Choroid plexus epithelial cell (primary cell): ENCODE measurements at places on chromosomes 6 and 20.
A peak's percentile ranks its signal among the peaks of the same experiment; 100 is the strongest.

DNA sequence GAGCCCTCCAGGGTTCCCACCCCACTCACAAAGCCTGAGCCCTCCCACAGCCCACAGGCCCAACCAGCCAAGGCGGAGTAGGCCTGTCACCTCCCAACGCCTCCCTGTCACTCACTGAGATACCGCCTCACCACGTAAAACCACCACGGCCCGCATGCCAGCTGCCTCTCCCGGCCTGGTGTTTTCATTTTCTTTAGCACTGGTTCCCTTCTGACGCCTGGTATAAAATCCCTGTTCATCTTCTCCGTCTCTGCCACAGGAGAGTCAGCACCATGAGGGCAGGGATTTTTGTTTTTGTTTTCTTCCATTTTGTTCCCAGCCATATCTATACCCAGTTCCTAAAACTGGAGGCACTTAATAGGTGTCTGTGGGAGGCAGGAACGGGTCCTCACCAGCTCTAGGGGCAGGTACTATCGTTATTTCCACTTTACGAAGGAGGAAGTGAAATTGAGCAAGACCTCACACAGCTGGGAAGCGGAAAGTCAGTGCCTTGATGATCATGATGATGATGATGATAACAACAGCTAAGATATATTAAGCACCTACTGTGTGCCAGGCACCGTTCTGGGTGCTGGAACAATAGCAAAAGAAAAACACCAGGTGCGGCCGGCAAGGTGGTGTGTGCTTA, 58.6 kb downstream of the SNAI1 start:
- DNase-seq: no peak

DNA sequence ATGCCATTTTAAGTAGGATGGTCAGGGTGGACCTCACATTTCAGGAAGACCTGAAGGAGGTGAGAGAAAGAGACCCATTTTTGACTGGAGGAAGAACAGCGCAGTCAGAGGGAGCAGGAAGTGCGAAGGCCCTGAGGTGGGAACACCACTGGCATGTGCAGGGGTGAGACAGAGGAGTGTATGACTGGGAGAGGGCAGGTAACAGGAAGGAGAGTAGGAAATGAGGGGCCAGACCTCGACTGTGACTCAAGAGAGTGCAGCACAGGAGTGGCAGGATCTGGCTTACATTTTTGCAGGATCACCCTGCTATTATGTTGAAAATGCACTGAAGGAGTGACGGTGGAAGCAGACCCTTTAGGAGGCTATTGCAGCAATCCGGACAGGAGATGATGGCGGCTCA, 117.7 kb upstream of the CDYL start:
- DNase-seq: no peak

DNA sequence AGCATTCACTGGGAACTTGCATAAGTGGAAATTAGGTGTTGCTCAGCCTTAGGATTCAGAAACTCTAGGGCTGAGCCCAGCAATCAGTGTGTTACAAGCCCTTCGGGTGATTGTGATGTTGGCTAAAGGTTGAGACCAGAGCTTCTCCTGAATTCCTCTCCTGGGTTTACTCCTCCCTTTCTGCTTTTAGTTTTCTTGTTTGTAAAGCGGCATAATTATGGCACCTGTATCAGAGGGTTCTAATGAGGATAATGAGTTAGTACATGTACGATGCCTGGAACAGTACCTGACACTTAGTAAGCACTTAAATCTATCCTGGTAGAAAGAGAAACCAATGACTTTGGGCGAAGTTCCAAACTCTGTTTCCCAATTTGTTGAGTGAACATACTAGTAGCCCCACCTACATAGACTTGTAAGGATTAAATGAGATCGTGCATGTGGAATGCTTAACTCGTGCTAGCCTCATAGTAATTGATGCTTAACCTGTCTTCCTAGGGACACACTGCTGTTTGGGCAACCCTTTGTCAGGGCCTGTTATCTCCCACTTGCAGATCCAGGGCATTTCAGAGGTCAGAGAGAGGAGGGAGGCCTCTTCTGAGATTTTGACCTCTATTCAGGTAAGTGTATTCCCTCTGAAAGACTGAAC, 932 bp upstream of the EZR start:
- peak; percentile 80 for DNase-seq

- no peak for DNase-seq
These were observed 3.0 kb upstream of the GRM4 start for GRCh38 chr6:34148631-34149451.

DNA sequence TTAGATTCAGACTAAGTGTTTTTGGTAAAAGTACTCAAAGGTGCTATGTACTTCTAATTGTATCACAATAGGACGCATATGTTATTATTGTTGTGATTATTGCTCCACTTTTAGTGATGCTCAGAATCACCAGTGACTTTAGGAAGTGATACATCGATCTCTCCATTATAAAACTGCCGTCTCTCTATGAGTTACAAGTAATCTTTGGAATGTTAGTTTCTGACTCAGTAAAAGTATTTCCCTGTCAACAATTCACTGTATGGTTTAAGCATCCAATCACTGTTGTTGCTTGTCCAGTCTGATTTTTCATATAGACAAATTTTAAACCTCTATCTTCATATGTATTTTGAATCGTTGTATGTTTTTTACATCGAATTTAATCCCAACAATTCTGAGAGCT, 9.4 kb downstream of the DCBLD1 start:
- DNase-seq: peak; percentile 58

- DNase-seq: peak; percentile 16
These were observed 12.2 kb upstream of the TRPC4AP start for GRCh38 chr20:35104685-35105295.

DNA sequence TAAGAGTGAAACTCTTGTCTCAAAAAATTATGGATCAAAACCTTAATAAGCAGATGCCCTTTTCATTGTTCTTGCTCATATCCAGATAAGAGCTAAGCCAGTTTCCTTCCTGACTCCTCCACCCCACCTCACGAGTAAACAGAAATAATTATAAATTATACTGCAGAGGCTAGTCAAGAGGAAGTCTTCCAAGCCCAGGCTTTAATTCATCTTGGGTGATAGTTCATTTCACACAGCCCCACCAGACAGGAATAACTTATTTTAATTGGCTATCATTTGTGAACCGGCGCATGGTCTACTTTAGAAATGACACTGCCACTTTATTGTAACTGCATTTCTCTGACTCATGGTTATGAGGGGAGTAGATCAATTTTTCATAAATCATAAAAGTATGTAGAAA, 102.0 kb downstream of the BTBD3 start:
- DNase-seq: no peak

- DNase-seq: peak; percentile 66
These were observed 69.1 kb downstream of the SLC35F1 start for GRCh38 chr6:117976030-117976651.

GRCh38 chr20:14709439-14709838, 372.0 kb upstream of the FLRT3 start:
- DNase-seq: no peak

DNA sequence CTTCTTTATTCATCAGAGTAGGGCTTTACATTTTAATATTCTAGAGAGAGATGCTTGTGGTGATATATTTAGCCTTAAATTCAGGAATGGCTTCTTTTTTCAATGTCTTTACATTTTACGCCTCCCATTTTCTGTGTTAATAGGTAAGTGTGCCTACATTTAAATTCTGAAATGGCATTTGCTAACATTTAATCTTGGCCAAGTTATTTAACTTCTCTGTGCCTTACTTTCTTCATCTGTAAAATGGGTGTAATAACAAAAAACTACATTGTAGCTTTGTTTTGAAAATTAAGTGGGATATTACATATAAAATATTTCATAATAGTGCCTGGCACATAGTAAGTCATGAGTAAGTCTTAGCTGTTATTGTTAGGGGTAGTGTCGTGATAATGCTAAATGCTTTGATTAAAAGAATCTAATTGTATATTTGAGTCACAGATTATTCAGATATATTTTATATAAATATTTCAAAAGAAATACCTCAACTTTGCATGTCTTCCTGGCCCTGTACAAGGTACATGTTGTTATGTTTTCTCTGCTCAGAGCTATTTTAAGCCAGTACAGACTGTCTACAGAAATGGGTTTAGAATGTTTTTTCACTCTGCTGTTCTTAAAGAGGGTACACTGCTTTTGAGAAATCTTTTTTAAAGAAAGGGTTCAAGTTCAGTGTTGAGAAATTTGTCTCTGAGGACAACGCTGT, 18.8 kb downstream of the CARMIL1 start:
- no peak for DNase-seq

DNA sequence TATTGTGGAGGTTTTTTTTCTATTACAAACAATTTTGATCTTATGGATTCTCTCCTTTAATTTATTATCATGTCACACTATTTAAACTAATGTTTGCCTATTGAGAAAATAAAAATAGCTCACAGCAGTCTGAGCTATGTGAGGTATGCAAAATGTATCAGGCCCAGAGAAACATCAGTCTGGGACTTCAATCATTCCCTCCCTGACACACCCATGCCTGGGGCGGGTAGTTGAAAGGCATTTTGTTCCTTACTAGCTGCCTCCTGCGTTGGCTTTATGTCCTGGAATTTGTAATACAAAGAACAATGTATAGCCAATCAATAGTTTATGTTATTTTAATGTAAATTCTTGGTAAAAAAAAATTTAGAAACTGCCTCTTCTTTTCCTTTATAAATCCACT, 403.3 kb downstream of the EPM2A start:
- DNase-seq: no peak

GRCh38 chr6:149888093-149888492, 9.8 kb downstream of the RAET1E start:
- peak; percentile 27 for DNase-seq

- DNase-seq: no peak
These were observed 3.7 kb downstream of the CYP24A1 start for GRCh38 chr20:54170026-54170471.

GRCh38 chr6:99187429-99187828, 162.0 kb downstream of the FAXC start:
- DNase-seq: no peak

- no peak for DNase-seq
These were observed 160.6 kb upstream of the GGTLC1 start for GRCh38 chr20:24149175-24149574.

DNA sequence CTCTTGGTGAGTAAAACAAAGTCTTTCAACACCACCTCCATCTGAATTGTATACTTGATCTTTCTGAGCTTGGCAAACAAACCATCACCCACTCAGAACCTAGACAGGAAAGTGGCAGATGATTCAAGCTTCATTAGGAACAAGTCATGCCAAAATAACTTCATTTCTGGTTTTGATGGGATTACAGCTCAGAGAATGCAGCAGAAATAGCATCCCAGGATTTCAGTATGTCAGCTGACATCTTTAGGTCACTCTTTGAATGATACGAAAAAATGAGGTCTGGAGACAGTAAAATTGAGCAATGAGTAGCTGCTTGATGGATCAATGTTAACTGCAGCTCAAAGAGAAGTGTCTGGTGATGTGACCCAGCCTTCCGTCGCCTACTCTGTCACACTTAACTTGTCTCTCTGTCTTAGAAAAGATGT, 92.4 kb downstream of the GJA10 start:
- peak; percentile 45 for DNase-seq

- DNase-seq: peak; percentile 66
These were observed 194.1 kb downstream of the OGFRL1 start for GRCh38 chr6:71482742-71483141.

DNA sequence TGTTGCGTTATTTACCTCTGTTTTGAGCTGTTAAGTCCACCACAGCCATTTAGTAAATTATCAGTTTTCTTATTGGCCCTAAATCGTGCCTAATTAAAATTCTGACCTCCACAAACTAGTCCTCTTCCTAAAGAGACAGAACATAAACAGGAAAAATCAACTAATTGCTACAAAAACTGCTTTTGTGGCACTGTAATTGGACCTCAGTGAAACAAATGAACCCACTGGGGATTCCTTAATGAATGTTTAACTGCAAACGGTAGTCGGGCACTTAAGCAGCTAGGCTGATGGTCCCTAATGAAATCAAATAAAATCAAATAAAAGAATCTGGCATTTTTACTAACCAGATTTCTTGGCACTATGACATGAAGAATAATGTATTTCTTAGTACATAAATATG, 513.4 kb upstream of the SLC35B3 start:
- no peak for DNase-seq

GRCh38 chr6:158377860-158378259, 65.6 kb downstream of the TULP4 start:
- DNase-seq: peak; percentile 79

DNA sequence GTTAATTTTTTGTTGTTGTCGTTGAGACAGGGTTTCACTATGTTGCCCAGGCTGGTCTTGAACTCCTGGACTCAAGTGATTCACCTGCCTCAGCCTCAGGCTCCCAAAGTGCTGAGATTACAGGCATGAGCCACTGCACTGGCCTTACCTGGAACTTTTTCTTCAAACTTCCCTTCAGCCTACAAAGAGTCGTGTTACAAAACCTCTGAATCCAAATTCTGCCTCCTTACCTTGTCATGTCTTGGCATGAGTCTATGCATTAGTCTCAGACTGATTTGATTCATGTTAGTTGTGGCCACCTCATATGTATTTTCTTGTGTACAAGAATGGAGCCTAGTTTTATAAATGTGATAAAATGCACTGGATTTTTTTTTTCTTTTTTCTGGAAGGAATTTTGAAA, 172.1 kb downstream of the PRL start:
- no peak for DNase-seq

DNA sequence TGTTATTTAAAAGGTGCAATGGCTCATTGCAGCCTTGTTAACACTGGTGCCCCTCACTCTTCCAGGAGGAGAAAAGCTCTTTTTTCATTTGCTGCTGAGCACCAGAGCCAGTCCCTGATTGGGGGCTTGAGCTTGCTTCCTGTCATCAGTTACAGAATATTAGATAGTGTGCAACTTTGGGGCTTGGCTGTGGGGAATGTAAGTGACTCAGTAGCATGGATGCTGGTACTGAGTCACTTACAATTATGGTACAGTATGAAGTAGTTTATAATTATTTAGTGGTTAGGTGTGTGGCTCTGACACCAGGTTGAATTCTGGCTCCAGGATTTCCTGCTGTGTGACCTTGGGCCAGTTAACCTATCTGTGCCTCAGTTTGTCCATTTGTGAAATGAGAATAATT, 37.6 kb downstream of the ANKS1A start:
- DNase-seq: peak; percentile 23

GRCh38 chr20:57907131-57908000, 197.6 kb upstream of the PMEPA1 start:
- DNase-seq: no peak

GRCh38 chr20:14569641-14570040, 232.2 kb upstream of the FLRT3 start:
- no peak for DNase-seq

GRCh38 chr6:33607126-33607783, 13.9 kb upstream of the ITPR3 start:
- DNase-seq: no peak

- peak; percentile 68 for DNase-seq
These were observed 39.7 kb upstream of the TULP1 start for GRCh38 chr6:35552285-35552917.

- DNase-seq: no peak
These were observed 37.0 kb downstream of the RNF217 start for GRCh38 chr6:124999105-124999764.

DNA sequence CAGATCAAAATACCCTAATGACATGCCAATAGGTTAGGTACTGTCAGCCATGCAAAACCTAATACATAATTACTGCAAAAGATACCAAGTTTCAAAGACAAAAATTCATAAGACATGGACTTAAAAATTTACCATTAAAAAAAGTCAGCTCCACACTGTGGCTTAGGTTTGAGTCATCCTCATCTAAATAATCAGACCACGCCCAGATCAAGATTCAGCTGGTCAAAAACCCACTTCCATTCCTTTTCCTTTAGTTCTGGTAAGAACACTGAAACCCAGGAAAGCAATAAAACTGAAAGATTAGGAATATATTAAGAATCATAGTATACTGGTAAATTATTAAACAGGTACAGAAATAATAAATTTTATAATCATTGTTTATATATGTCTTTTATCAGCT, 81.0 kb upstream of the ASF1A start:
- no peak for DNase-seq
